Choroid plexus epithelial cell (primary cell): ENCODE measurements at places on chromosomes 3 and 15.

DNA sequence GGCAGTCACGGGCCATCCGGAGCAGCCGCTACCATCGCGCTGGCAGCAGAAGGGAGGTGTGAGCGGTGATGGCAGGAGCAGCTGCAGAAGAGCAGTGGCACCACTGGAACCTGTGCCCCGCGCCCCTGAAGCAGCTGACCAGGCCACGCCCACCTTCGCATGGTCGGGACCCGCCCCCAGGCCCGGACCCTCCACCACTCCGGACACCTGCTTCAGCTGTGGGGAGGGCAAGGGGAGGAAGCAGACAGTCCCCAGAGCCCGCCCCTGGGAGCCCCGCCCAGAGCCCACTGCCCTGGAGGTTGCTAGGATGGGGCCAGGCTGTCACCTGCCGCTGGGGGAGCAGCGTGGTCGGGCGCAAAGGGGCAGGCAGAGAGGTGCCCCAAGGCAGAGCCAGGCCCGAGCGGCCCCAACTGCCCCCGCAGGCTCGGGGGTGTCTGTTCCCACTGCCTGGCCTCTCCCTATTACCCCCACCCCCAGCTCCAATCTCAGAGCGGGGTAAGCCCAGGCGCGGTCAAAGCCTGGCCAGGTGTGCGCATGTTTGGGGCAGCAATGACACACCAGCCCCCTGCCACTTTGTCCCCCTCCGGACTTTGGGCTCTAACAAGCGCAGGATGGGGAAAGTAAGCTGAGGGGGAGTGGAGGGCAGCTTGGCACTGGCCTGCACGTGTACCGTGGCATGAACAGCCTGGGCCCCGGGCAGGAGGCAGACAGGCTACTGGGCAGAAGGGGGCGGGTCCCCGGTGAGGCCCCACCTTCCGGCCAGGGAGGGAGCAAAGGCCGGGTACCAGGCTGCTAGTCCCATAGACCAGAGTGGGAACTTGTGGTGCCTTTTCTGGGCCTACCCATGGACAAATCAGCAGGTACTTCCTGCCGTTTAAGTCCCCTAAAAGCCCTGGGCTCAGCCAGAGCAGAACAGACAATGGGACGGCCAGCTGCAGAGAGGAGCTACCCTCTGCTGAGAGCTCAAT lies 8.7 kb downstream of the SPCS1 start:
- no peak for DNase-seq

DNA sequence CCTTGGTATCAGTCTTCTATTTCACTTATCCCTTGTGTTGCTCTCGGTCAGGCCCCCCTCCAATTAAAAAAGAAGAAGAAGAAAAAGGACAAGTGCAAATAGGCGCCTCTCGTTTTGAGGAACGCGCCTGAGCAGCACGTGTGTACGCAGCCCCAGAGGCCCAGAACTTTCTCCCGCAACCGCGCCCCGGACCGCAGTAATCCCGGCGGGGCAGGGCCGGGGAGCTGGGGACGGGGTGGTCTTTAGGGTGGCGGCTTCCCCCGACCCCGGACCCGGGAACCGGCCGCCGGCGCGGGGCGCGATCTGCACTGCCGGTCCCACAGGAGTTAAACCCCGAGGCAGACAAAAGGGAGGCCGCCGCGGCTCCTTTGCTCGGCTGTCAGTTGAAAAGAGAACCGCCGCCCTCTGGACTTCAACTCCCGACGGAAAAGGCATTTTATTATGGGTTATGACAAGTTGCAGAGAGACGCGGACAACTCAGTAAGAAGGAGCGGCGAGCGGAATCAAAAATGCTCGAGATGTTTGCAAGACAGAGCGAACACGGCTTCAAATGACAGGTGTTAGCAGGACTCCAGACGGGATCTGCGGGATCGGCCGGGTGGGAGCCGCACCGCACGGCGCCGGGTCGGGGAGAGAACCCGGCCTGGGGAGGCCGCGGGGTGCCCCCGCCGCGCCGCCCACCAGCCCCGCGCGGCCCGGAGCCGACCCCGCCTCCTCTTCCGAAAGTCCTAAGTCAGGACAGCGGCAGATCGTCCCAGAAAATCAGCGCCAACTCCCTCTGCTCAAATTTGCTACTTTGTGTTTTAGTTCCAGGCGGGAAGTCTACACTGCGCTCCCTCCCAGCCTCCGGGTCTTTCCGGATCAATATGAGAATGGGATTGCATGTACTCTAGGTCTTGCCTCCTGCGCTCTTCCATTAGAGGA lies 79.0 kb downstream of the NR2F2 start:
- no peak for DNase-seq

DNA sequence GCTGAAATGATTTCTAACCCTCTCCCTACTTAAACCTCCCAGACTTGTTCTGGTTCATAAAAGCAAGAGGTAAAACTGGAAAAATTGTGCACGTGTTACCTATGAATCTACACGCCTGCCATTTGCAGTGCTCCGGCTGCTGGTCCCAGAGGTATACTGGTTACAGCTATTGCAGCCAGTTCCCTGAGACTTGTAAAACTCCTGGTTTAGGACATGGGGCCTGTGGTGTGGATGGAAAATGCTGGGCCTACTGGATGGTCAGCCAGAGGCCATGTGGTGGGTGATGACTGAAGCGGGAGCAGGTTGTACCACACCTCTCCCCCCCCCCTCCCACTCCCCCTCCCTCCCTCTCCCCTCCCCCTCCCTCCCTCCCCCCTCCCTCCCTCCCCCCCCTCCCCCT lies 45.0 kb downstream of the SENP2 start:
- DNase-seq = peak; percentile 51

DNA sequence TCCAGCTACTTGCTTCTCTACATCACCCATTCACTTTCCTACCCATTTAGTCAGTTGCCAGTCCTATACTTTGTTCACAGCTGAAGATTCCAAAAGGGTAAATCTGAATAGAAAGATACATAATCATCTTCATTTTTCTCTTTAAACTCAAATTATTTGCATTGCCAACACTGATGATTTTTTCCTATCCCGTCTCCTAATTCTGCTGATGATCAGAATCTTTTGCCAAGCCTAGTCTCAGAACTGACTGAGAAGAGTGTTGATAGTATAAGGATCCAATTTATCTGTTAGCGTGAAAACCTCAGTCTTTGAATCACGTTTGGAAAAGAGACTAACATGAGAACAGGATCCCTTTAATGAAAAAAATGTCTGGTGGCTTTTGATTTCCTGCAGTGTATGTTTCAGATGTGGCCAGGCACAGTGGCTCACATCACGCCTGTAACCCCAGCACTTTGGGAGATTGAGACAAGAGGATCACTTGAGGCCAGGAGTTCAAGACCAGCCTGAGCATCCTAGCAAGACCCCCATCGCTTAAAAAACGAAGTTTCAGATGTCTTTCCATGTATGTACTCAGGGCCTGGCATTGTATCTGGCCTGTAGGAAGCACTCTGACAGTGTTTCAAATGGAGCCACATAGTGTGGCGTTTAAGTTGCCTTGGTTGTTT lies 169.4 kb downstream of the KLHL25 start:
- no peak for DNase-seq

GRCh38 chr3:191169566-191169965 lies 29.5 kb upstream of the OSTN start:
- no peak for DNase-seq

DNA sequence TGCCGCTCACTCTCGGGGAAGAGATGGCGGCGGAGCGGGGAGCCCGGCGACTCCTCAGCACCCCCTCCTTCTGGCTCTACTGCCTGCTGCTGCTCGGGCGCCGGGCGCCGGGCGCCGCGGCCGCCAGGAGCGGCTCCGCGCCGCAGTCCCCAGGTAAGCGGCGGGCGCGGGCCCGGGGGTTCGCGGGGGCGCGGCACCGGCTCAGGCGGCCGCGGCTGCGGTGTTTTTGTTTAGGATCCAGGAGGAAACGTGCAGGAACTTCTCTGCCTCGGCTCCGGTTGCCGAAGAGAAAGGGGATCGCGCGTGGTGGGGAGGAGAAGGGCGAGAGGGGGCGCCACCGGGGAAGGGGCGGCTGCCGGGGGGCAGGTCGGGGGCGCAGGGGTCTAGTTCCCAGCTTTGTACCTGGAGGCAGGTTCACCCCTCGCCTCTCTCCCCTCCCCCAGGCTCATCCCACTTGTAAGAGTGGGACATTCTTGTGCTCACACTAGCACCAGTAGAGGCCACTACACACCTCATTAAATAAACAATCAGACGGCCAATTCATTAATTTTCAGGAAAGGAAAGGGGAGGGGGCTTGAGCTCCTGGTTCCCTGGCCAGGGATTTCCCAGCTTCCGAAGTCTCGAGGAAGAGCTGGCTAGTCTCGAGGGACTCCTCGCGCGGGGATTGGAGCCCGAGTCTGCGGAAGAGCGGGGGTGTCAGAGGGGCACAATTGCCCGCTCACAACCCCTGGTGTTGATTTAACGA lies 562 bp downstream of the NEO1 start:
- DNase-seq = peak; percentile 43

DNA sequence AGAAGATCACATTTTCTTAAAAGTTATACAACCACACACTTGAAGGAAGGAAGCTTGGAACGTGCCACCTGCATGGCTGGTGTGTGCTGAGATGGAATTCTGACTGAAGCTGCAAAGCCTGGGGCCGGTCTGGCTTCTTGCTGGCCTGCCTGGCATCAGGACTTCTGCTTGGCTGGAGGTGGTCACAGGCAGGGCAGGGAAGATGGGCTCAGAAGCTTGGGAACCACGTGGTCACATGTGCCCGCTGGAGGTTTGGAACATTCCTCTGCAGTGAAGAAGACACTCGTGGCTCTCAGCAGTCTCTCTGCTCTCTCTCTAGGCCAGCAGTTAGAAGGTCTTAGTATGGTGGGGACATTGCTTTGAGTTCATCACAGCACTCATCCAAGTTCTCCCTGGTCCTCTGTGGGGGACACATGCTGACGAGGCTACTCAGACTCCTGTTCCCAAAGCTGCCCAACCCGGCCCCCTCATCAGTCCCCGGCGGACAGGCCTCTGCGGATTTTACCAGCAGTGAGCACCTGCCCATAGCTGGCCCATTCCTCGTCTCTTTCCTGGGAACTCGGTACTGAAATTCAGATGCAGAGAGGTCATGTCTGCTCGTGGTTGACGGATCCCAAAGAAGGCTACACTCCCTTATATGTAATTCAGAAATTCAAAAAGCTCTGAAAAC lies 229.0 kb downstream of the ADAMTS17 start:
- no peak for DNase-seq

GRCh38 chr3:183777016-183777618 lies 48.3 kb downstream of the MAP6D1 start:
- no peak for DNase-seq

DNA sequence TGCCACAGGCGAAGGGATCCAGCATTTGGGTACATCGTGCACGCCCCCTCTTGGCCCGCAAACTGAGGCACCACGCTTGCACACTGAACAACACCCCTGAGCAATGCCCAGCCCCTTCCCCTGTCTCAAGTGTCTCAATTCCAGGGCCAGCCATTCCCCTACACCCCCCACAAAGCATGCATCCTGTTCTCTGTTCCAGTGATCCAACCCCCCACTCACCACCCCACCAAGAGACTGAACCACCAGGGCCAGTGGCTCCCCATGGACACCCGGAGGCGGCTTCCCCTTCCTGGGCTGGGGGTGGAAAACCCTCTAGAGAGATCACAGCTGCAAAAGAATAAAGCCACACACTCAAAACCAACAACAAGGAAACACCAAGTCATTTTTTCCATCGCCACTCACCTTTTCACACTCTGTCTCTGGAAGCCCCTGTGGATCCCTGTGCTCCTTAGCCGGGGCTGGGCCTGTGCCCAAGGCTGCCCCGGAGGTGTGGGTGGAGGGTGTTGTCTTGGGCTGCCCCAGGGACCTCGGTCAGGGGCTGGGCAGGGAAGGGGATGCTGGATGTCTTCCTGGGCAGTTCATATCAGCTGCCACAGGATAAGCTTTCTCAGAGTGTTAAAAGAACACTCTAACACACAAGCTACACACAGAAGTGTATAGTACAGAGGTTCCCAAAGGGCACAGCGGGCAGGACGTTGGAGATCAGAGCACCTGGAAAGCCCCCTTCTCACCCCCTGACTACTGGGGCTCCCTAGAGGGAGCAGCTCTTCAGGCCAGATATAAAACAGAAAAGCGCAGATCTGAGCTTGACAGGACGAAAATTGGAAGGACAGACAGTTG lies 92.5 kb downstream of the CHSY1 start:
- DNase-seq = peak; percentile 44

DNA sequence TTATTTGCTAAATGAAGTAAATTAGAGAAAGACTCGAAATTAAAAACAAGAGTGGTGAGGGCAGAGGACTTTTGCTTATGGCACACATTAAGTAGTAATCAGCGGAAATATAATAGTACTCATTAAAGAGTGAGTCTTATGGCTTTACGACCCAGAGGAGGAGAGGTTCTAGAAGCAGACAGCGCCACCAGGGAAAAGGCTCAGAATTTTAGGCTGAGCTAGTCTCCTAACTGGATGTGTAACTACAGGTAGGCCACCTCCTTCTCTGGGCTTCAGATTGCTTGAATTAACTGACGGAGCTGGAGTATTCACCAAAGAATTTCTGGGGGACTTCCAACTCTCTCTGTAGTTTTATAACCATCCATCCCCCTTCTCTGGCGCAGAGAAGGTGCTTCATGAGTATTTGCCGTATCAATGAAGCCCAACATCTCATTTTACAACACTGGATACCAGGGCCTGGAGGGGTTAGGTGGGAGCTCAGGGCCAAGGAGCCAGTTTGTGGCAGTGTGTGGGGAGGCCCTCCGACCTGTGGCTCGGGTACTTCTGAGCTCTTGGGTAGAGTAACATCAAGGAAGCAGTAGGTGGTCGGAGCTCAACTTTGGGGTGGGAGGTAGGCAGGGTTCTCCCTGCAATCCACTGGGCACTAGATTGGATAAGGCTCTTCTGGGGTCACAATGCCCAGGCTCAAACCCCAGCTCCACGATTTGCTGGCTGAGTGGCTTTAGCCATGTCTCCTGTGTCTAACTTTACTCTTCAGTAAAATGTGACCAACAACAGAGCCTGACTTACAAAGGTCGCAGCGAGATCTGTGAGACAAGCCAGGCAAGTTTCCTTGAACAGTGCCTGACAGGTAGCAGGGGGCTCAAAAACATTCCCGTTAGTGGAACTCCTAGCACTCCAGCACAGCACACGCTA lies 1.1 kb downstream of the CHCHD4 start:
- no peak for DNase-seq

DNA sequence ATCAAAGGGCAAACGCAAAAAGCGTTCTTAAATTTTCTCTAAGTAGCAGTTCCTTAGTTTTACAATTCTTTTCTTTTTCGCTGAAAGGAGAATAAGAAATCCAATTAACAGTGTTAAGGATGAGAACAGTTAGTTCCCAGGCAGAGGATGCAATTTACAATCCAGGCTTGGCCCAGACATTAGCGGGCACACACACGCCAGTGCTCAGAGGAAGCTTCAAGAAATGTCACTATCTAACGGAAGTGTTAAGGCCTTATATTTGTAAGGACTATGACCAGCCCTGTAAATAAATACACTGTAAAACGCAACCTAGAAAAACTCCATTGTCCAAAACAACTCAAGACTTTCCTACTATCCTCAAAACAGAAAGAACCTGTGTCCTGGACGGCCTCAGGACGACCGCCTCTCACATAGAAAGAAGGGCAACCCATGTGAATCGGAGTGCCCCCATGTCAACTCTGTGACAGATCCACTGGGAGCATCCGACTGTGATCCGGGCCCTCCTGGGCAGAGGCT lies 1.3 kb downstream of the ACAP2 start:
- no peak for DNase-seq

- no peak for DNase-seq
These were observed 28.2 kb downstream of the TPM1 start for GRCh38 chr15:63070681-63071129.
